Cardiac septum (tissue), 1 donor: ENCODE measurements at places on chromosomes 12 and 14. TPM values are rescaled to one million over a fixed set of nuclear protein-coding genes. Genes with fewer than 3 reads are reported as not detected.

Gene PTGES3
- 121 TPM for total RNA-seq

GRCh38 chr12:97575403-97576193, 113.0 kb downstream of the RMST start:
- no peak for DNase-seq

- DNase-seq, result no peak
Measured at GRCh38 chr12:65821336-65821735, 2.9 kb upstream of the HMGA2 start.

GRCh38 chr14:92988786-92989755, 66.1 kb downstream of the CHGA start:
- no peak for DNase-seq

DNA sequence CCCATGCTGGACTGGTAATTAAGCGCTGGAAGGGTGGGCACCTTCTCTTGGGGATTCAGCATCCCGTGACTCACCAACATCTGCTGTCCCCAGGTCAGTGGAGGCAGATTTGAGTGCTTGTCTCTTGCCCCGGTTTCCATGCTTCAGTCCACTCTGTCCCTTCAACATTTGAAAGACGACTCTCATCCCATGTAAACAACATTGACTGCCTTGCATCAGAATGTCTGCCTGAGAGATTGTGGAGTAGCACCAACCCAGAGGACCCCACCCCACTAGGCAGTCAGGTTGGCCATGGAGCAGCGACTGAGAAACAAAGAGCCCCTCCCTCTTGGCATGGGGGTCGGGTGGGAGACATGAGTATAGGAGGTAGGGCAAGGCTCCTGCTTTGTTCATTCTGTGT, 4.9 kb upstream of the STAC3 start:
- DNase-seq, result peak; percentile 57

Gene ARHGEF25
- 15.0 TPM for total RNA-seq

DNA sequence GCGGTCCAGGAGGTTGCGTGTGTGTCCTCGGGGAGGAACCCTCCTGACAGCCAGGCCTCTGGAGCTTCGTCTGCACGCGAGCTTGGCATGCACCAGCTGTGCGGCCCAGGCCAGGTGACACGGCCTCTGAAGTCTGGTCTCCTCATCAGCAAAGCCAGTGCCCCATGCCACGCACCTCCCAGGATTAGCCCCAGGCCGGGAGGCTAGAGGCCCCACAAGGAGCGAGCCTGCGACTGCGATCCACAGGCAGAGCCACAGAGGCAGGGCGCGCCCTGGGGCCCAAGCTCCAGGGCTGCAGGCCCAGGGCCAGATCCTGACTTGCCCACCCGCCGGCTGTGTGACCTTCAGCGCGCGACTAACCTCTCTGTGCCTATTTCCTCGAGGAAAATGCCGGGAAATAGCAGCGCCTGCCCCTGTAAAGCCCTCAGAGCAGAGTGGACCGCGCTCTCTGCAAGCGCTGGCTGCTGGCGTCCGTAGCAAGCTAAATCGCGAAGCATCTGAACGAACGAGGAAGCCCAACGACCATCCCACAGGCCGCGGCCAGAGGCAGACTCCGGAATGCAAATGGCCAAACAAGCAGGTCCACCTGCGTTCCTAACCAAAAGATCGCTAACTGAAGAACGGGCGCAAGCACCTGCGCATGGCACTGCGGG, 492 bp upstream of the BTBD6 start:
- DNase-seq, result no peak

Gene CD27
- total RNA-seq, result not detected

Gene TXNDC16
- total RNA-seq, result 3.4 TPM
